Mesenchymal stem cell (in vitro differentiated cells and primary cell): ENCODE measurements at places on chromosomes 2 and 18.

DNA sequence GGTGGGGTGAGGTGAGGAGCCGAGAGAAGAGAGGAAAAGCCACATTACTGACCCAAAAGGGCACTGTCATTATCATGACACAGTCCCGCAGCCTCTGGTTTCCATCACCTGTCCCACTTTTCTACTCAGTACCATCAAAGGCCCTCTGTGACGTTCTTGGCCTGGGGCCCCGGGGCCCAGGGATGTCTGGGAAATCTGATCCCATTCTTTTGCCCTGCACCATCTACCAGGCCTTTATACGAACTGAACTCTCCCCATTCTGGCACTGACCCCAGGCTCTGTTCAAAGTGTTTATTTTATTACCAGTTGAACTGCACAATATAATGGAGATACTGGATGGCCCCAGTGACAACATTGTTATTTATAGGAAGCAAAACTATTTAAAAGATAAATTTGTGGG lies 89.1 kb downstream of the COL6A3 start:
- no peaks in the 10 kb centered on the region for H3K27me3 ChIP-seq
- peak overlapping the region; percentile 29 for H3K27ac ChIP-seq
- H3K4me1 ChIP-seq = peaks cover 7% of the 10 kb centered on the region
- no peak overlapping the region for H3K4me3 ChIP-seq
- H3K36me3 ChIP-seq = peaks cover 86% of the 10 kb centered on the region

DNA sequence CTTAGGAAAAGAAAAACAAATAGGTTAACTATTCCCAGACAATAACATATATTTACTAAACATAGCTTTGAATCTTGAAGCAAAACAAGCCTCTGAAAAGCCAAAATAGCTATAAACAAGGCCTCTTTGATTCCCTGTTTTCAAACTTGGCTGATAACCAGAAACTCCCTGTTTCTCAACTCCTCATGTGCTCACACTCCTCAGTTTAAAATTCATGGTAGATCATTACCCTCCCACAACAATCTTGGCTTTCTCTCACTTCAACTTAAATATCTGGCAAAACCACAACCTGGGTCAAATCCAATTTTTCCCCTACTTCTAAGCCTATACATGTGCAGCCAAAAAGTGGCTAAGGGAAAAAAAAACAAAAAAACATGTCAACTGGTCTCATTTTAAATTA lies 15.6 kb downstream of the SUCLG1 start:
- H3K4me1 ChIP-seq = peaks cover 2% of the 10 kb centered on the region
- DNase-seq = no peak
- no peaks in the 10 kb centered on the region for H3K27me3 ChIP-seq
- no peak overlapping the region for H3K4me3 ChIP-seq
- H3K36me3 ChIP-seq = peaks cover 13% of the 10 kb centered on the region
- H3K27ac ChIP-seq = no peak overlapping the region

- no peaks in the 10 kb centered on the region for H3K4me1 ChIP-seq
- H3K27me3 ChIP-seq = no peaks in the 10 kb centered on the region
- DNase-seq = peak; percentile 50
Measured at GRCh38 chr2:31312898-31313297, 78.9 kb downstream of the EHD3 start.

DNA sequence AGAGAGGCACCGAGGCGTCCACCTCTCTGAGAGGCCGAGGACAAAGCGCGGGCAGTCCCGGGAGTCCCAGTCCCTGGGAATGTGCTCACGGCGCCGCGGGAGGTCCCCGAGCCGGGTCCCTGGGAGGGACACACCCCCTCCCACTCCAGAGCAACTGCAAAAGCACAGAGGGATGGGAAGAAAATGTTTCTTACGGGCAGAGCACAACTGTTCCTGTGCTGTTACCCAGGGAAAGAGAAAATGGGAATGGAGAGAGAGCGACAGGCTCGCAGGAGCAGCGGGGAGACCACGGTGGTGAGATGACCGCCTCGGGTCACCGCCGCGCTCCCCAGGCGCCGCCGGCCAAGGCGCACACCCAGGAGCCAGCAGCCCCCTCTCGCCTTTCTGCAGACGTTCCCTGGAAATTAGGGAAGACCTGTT lies 1.2 kb upstream of the BCL11A start:
- H3K4me3 ChIP-seq = peak overlapping the region; percentile 80
- H3K27ac ChIP-seq = no peak overlapping the region
- peaks cover 22% of the 10 kb centered on the region for H3K4me1 ChIP-seq
- DNase-seq = no peak

GRCh38 chr2:115481842-115482241 lies 1039.4 kb downstream of the DPP10 start:
- no peaks in the 10 kb centered on the region for H3K36me3 ChIP-seq
- no peak for DNase-seq
- no peak overlapping the region for H3K27ac ChIP-seq
- no peaks in the 10 kb centered on the region for H3K4me1 ChIP-seq
- no peak overlapping the region for H3K4me3 ChIP-seq

DNA sequence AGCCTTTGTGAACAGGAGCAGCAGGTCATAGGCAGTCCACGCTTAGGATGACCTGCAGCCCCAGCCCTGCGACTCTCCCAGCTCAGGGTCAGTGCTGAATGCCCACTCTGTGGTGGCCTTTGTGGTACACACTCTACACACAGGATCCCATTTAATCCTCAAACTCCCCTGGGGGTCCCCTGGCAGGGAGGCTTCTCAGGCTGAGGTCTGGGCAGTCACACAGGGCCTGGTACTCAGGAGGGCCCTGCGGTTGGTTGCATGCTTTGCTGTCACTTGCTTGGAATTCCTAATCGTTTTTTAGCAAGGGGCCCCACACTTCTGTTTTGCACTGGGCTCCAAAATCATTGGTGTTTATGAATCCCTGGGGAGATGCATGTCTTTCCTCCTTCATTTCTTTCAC lies 113.0 kb downstream of the EML6 start:
- H3K4me1 ChIP-seq = peaks cover 3% of the 10 kb centered on the region
- DNase-seq = no peak
- H3K27me3 ChIP-seq = no peaks in the 10 kb centered on the region

- H3K27ac ChIP-seq = no peak overlapping the region
- no peak overlapping the region for H3K4me3 ChIP-seq
- peaks cover 4% of the 10 kb centered on the region for H3K36me3 ChIP-seq
- no peak for DNase-seq
Measured at GRCh38 chr2:241105641-241106040, 3.6 kb upstream of the MTERF4 start.

DNA sequence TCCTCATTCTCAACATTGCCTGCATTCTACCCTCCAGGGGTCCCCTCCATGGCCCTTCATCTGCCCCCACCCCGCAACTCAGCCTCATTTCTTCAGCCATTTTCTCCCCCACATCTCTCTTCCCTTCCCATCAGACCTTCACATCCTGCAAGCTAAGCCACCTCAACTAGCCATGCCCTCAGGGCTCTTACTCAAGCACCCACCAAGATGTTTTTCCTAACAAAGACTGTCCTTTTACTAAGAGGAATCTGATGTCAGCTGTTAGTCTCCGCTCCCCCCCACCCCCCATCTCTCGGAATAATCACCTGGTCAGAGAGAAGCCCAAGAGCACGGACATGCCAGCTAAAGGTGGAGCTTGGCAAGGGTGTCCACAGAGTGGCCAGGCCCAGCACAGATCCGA lies 4.7 kb upstream of the CAPN10 start:
- H3K27me3 ChIP-seq = no peaks in the 10 kb centered on the region
- H3K4me1 ChIP-seq = peaks cover 37% of the 10 kb centered on the region
- no peak for DNase-seq
- peaks cover 31% of the 10 kb centered on the region for H3K36me3 ChIP-seq
- no peak overlapping the region for H3K4me3 ChIP-seq

- no peak for DNase-seq
- no peaks in the 10 kb centered on the region for H3K27me3 ChIP-seq
- no peaks in the 10 kb centered on the region for H3K4me1 ChIP-seq
- H3K27ac ChIP-seq = no peak overlapping the region
- no peak overlapping the region for H3K4me3 ChIP-seq
- H3K36me3 ChIP-seq = no peaks in the 10 kb centered on the region
Measured at GRCh38 chr2:81043681-81044080, 739.1 kb upstream of the LRRTM1 start.

- no peak for DNase-seq
- H3K27ac ChIP-seq = no peak overlapping the region
- H3K36me3 ChIP-seq = no peaks in the 10 kb centered on the region
- H3K4me1 ChIP-seq = peaks cover 7% of the 10 kb centered on the region
- peak overlapping the region; percentile 94 for H3K4me3 ChIP-seq
- no peaks in the 10 kb centered on the region for H3K27me3 ChIP-seq
Measured at GRCh38 chr2:233855345-233855744, 1.0 kb upstream of the HJURP start.

- H3K4me1 ChIP-seq = no peaks in the 10 kb centered on the region
- no peaks in the 10 kb centered on the region for H3K36me3 ChIP-seq
- no peak overlapping the region for H3K27ac ChIP-seq
- H3K4me3 ChIP-seq = no peak overlapping the region
- DNase-seq = no peak
- H3K27me3 ChIP-seq = no peaks in the 10 kb centered on the region
Measured at GRCh38 chr2:100358554-100358953, 36.3 kb upstream of the LONRF2 start.

DNA sequence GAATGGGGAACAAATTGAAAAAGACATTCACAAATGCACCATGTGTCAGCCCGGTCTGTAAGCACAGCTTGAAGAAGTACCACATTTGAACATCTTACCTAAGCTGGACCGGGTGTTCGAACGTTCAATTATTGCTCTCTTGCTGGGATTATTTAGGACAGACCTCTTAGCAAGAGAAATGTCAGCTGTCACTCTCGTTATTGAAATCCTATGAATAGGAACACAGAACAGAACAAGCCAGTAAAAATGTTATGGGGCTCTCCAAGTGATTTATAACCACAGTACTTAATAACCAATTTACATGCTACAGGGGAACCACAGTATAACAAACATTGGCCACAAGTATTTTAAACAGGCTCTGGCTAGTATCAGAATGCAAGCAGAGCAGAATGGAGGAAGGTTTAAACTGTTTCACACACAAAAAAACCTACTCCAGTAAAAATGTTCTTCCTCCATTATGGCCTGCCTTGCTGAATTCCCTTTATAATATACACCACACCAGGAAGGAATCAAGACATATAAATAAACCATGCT lies 32.5 kb upstream of the ARL5A start:
- H3K4me1 ChIP-seq = no peaks in the 10 kb centered on the region
- no peak overlapping the region for H3K27ac ChIP-seq
- H3K4me3 ChIP-seq = no peak overlapping the region
- H3K36me3 ChIP-seq = no peaks in the 10 kb centered on the region
